ENCODE measurements at places on chromosomes 13 and 19. TPM values are rescaled to one million over a fixed set of nuclear protein-coding genes. Genes with fewer than 3 reads are reported as not detected.

Gene SHISA2
- total RNA-seq, result not detected

DNA sequence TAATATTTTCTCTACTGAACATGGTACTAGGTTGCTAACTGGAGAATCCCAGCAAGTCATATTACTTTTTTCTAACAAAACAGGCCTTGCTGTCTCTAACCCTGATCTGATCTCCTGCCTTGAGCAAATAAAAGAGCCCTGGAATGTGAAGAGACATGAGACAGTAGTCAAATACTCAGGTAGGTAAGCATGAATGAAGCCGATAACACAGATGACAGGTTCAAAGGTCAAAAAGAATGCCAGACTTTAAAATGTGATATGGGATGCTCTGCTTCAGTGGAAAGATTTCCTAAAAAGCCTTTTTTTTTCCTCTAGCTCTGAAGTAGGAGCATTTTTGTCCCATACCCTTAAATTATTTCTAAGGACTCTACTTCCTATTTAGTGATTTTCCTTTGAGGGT is 28.7 kb downstream of the ZNF726 start:
- H3K27me3 ChIP-seq, result no peaks in the 10 kb centered on the region
- no peak overlapping the region for H3K27ac ChIP-seq
- no peaks in the 10 kb centered on the region for H3K36me3 ChIP-seq
- no peaks in the 10 kb centered on the region for H3K4me1 ChIP-seq

DNA sequence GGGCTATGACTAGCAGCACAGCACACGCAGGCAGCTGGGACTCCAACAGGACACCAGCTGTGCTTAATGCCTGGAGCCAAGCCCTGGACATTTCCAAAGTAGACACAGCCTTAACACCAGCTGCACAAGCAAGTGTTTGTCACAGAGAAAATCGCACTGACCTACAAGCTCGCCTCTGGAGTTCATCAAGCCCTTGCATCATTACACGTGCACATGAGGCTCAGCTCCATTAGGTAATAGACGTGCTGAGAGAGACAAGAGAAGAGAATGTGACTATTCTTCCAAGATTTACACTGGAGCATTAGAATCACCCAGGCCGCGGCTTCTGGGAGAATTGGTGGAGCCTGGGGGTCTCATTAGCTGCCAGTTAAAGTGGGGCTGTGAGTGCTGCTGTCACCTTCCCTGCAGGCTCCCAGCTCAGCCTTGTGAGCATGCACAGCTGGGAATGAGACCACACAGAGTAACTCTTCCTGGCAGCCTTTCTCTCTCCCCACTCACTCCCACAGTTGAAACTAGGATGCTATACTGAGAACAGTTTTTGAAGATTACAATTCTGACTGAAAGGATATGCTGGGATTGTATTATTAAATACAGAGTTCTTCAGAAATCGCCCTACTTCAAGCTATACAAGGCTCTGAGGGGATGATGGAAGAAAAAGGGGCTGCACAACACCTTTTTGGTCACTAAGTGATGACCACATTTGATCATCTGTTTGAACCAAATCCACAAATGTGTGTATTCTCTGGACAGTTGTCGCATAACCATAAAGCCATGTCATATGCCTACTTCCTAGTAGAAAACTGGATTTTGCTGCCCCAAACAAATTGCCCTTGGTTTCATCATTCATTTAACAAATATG is 10.5 kb downstream of the STOML3 start:
- no peaks in the 10 kb centered on the region for H3K27me3 ChIP-seq
- H3K27ac ChIP-seq, result no peak overlapping the region
- H3K4me1 ChIP-seq, result no peaks in the 10 kb centered on the region
- H3K4me3 ChIP-seq, result no peak overlapping the region
- no peaks in the 10 kb centered on the region for H3K36me3 ChIP-seq

Gene NLRP5
- total RNA-seq, result not detected

- no peaks in the 10 kb centered on the region for H3K36me3 ChIP-seq
- peak overlapping the region; percentile 84 for H3K27ac ChIP-seq
- H3K27me3 ChIP-seq, result no peaks in the 10 kb centered on the region
- H3K4me1 ChIP-seq, result peaks cover 18% of the 10 kb centered on the region
Measured at GRCh38 chr13:110322126-110322827, 15.2 kb downstream of the COL4A2 start.

DNA sequence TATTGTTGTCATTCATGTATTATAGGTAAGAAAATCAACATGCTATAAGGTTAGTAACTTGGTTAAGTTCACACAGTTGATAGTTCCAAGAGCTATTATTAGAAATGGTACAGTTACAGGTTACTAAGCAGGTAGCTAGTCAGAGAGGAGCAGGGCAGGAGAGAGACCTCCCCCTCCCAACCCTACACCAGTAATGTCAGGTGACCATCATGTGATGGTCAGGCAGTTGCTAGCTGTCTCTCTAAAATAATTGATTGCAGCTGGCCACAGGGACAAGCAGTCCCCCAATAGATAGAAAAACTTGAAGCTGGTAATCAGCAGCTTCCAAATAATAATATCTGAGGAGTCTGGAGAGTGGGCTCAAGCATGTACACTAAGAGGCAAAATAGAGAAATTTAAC is 14.6 kb downstream of the SLITRK1 start:
- no peak overlapping the region for H3K4me3 ChIP-seq
- DNase-seq, result no peak
- H3K36me3 ChIP-seq, result no peaks in the 10 kb centered on the region
- no peaks in the 10 kb centered on the region for H3K4me1 ChIP-seq

GRCh38 chr13:76683168-76683567 is 203.0 kb downstream of the KCTD12 start:
- no peak overlapping the region for H3K27ac ChIP-seq
- no peaks in the 10 kb centered on the region for H3K4me1 ChIP-seq
- no peaks in the 10 kb centered on the region for H3K27me3 ChIP-seq
- H3K36me3 ChIP-seq, result no peaks in the 10 kb centered on the region

- H3K27ac ChIP-seq, result no peak overlapping the region
- H3K4me1 ChIP-seq, result no peaks in the 10 kb centered on the region
- H3K36me3 ChIP-seq, result no peaks in the 10 kb centered on the region
Measured at GRCh38 chr19:32720216-32720935, 809 bp downstream of the TDRD12 start.

Gene SHISA7
- total RNA-seq, result not detected

DNA sequence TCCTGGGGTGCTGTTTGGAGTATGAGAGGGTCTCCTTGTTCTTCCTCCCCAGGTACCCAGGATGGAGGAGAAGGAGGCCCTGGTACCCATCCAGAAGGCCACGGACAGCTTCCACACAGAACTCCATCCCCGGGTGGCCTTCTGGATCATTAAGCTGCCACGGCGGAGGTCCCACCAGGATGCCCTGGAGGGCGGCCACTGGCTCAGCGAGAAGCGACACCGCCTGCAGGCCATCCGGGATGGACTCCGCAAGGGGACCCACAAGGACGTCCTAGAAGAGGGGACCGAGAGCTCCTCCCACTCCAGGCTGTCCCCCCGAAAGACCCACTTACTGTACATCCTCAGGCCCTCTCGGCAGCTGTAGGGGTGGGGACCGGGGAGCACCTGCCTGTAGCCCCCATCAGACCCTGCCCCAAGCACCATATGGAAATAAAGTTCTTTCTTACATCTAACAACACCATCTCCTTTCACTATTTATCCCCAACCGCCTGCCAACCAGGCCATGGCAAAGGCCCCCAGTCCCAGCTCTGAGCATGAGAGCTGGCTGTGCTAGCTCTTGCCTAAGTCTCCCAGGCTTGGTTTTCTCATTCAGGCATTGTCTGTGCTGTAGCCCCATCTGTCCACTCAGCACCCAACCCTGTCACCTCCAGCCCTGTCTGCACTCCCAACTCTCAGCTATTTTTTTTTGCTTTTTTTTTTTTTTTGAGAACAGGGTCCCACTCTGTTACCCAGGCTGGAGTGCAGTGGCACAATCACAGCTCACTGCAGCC is 11.2 kb downstream of the DKKL1 start:
- no peaks in the 10 kb centered on the region for H3K36me3 ChIP-seq
- no peak for DNase-seq
- no peaks in the 10 kb centered on the region for H3K27me3 ChIP-seq
- no peaks in the 10 kb centered on the region for H3K4me1 ChIP-seq
- H3K27ac ChIP-seq, result no peak overlapping the region

- no peaks in the 10 kb centered on the region for H3K36me3 ChIP-seq
- no peak overlapping the region for H3K27ac ChIP-seq
- peaks cover 54% of the 10 kb centered on the region for H3K27me3 ChIP-seq
- H3K4me1 ChIP-seq, result peaks cover 18% of the 10 kb centered on the region
- no peak overlapping the region for H3K4me3 ChIP-seq
- no peak for DNase-seq
Measured at GRCh38 chr19:38360351-38360750, 14.0 kb upstream of the PSMD8 start.

Gene NFIX
- 53.1 TPM for total RNA-seq

Measured in transverse colon (tissue), 4 donors.